Activated CD4-positive, alpha-beta memory T cell treated with anti-CD3 and anti-CD28 coated beads for 36 hours (primary cell): ENCODE measurements at places on chromosomes 3 and 15.

DNA sequence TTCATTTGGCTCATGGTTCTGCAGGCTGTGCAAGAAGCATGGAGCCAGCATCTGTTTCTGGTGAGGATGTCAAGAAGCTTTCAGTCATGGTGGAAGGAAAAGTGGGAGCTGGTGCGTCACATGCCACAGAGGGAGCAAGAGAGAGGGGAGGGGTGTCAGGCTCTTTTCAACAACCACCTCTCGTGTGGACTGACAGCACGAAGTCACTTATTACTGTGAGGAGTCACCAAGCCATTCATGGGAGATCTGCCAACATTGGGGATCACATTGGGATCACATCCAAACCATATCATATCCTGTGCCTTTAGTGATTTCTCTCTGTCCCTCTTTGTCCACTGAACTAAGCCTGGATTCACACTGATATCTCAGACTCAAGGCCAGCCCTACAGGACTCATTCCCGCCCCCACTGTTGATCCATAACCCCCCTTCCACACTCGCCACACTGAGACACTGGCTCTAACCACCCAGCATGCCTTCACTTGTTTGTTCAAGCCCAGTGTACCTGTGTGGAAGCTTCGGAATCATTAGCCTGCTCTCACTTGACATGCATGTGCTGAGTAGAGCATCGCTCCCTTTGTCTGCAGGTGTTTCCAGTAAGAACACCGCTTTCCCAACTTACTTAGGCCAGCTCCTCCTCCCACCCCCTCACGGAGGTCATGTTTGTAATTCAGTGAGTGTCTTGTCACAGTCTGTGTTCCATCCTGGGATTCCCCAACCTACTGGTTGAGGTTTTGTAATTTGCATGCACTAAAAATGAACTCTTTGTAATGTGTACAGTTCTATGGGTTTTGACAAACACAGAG is 132.2 kb downstream of the KLF13 start:
- peak; percentile 84 for DNase-seq

DNA sequence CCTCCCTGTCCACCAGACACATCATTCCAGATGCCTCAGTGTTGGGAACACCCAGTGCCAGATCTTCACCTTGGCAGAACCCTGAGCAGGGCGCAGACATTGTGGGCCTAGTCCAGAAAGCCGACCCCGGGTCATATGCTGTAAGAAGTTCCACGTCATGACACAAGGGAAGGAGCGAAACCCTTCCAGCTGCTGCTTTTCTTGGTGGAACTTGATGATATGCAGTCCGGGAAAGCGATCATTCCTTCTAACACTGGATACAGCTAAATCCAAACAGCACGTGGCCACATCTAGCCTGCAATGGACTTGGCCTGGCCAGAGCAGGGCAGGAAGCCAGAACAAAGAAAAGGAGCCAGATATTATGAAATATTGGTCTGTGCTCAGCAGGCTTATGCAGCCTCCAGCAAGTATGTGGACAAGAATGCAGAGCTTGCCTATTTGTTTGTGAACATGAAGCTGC is 22.0 kb downstream of the GASK1A start:
- DNase-seq, result no peak

GRCh38 chr3:43055393-43055792 is 50.5 kb downstream of the POMGNT2 start:
- DNase-seq, result no peak

- DNase-seq, result no peak
Measured at GRCh38 chr3:104521606-104522336, 844.9 kb upstream of the ALCAM start.

DNA sequence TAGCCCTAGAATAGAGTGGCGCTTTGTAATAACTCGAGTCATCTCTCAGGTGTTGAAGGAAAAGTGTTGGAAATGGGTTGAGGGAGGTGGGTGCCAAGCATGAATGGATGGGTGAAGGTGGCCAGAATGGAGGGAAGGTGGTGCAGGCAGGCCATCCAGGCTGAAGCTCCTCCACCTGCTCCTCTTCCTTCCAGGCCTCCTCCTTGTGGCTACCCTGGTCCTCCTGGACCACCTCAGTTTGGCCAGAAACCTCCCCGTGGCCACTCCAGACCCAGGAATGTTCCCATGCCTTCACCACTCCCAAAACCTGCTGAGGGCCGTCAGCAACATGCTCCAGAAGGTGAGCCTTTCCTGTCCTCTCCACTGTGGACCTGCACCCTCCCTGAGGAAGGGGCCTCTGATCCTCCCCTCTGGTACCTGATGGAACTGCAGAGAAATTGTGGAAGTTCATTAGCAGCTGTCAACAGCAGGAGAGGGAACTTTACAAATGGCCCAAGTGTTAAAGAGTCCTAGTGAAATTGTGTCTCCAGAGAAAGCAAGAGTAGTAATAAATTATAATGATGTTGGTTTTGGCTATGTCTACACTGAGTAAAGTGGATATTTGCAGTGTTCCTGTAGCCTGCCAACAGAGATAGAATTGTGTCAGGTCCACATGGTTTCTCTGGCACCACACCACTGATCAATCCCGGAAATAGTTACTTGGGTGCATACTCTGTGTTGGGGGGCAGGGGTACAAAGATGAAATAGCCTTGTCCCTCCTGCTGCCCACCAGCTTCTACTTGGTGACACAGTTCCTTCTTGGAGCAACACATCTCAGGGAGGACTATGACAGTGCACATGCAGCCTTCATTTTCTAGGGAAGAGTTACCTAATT is 1.6 kb downstream of the IL12A start:
- no peak for DNase-seq

- DNase-seq, result no peak
Measured at GRCh38 chr3:38343797-38344594, 2.6 kb upstream of the XYLB start.

- DNase-seq, result no peak
Measured at GRCh38 chr15:80662129-80662528, 33.0 kb upstream of the ABHD17C start.

- DNase-seq, result no peak
Measured at GRCh38 chr3:16721494-16721893, 116.3 kb upstream of the DAZL start.

DNA sequence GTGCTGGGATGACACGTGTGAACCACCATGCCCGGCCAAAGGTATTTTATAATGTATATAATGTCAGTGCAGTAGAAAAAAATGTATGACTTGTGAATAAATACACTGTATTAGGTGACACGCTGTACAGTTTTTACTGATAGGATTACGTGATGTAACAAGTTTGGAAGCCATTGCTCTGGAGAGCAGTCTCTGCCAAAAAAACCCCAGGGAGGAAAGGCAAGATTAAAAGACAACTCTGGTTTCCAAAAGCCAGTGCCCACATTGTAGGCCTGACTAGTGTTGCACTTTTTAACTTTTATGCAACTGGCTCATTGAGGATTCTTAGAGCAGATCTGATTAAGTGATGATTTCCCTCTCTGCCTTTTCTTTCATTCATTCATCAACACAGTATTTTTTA is 62.0 kb upstream of the SLC2A2 start:
- DNase-seq, result no peak

DNA sequence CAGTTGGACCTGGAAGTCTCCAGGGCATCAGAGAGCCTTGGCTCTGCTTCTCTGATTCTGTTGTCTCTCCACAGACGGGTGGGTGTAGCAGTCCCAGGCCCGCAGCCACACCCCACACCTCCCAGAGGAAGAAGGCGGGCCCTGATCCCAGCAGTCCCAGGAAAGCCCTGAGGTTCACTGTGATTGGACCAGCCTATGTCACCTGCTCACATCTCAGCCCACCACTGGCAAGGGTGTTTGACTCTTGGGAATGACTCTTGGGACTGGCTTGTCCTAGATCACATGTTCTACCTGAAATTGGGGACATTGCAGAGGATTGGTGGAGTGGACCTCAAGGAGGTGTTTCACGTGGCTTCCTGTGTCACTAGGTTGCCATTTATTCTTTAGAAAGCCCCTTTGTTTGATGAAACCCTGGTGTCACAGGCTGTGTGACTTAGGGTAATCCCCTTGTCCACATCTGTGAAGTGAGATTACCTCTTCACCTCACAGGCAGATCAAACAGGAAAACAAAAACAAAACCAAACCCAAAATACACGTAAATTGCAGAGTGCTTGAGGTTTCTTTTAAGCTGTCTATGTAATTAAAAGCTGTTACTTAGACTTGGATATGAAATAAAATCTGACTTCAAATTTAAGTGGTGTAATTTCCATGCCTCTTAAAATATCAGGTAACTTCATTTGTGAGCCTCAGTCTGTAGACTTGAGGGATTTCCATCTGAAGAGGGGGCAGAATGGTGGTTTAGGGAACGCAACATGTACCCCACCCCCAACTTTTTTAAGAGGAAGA is 26.7 kb downstream of the FLNB start:
- peak; percentile 64 for DNase-seq

DNA sequence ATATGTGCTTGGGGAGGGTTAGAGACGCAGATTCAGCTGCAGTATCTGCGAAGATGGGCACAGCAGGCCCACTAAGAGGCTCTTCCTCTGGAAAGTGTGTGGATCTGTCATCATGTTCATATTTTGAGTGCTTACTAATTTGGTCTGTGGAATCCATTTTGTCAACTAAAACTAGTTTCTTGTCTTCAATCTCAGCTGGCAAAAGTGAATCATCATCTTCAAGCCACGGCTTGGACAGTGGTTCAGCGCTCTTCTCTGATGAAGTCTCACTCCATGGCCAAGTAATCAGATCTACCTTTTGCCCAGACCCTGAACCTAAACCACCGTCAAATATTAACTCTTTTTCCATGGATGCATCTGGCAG is 76.2 kb downstream of the IMPG2 start:
- DNase-seq, result peak; percentile 11

- peak; percentile 81 for DNase-seq
Measured at GRCh38 chr15:77634266-77634962, 1.7 kb upstream of the LINGO1 start.

DNA sequence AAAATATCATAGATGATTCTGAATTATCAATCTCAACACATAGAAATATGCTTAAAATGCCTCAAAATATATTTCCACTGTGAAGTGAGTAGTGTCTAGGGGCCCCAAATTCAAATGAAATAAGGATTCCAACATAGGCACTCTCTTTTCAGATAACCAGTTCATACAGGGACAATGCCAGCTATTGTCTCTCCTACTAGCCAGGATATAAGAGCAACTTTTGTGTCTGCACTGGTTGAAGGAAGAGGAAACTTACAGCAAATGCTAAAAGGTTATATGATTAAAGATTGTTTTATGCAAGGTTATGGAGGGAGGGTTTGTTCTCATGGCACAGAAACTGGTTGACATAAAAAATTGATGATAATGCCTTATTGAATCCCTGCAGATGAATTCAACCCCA is 579.4 kb upstream of the ALCAM start:
- no peak for DNase-seq

GRCh38 chr3:41717641-41718040 is 244.3 kb downstream of the ULK4 start:
- no peak for DNase-seq

DNA sequence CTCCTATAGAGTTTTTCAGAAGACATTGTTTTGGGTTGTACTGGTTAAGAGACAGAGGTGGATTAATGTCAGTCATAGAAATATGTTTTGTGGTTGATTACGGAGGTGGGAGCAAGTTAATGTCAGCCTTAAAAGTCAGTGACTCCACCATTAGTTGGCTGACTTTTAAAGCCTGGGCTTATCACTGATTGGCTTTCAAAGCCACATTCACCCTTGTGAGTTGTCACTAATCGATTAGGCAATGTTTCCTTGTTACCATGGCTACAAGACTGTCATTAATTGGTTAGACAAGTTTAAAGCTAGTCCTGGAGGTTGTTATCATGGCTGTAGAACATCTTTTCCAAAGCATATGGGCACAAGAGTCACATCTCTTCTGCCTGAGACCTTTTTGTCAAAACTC is 73.0 kb downstream of the NEO1 start:
- DNase-seq, result no peak

- DNase-seq, result no peak
Measured at GRCh38 chr3:45269952-45270351, 43.9 kb upstream of the TMEM158 start.

GRCh38 chr3:16520970-16521881 is 7.7 kb upstream of the RFTN1 start:
- peak; percentile 46 for DNase-seq

- DNase-seq, result no peak
Measured at GRCh38 chr15:78065284-78065872, 12.1 kb downstream of the TBC1D2B start.

DNA sequence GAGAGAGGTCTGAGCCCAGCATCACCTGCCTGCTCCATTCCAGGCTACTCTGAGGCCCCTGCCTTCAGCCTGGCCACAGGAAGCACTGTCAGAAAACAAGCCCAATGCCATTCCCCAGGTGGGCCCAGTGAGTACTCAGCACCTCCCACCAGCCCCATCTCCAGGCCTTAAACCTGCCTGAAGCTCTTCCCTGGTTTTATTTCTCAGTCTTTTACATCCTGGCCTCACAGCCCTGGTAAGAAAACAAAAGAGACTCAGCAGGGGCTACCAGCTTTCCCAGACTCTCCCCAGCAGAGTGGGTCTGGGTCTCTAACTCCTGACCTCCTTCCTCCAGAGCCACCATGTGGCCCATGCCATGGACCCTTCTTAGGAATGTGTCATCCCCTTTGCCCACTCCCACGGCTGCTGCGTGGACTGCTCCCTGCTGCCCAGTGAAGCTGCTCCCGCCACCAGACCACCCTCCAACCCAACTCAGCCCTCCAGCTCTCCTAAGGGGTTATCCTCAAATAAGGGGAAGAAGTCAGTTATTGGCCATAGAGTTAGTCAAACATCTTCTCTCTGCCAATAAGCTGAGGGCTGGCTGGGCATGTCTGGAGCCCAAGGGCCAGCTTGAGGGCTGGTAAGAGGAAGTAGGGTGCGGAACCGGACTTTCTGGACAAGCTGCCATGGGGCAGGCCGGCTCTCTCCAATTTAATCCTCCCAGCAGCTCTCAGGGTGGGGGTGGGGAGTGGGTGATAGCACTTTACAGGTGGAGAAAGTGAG is 116.7 kb upstream of the LINGO1 start:
- no peak for DNase-seq

DNA sequence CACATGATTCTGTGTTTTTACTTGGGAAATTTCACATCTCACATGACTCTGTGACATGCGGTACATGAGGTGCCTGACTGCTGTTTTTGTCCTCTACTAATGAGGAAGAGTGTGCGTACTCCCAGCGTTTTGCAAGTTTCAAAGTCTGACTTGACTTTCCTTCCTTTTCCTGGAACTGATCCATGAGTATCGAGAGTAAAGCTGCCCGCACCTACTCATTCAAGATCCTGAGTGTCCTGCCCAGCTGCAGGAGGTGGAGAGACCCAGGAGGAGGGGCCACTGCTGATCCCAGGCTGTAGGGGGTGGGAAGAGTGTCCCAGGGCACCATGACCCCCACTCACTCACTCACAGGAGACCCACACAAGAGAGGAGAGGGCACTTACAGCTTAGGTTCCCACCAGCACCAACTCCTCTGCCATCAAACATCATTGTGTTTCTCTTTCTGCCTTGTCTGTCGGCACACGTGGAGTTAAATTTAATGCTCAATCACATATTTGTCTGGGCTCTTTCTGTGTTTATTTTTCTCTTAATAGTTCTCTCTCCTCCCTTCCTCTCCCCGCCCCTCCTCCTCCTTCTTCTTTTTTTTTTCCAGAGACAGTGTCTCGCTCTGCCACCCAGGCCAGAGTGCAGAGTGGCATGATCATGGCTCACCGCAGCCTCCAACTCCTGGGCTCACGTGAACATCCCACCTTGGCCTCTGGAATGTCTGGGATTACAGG is 1.4 kb downstream of the CCR5AS start:
- DNase-seq, result no peak
